ENCODE measurements at places on chromosomes 6 and 20.
A peak's percentile ranks its signal among the peaks of the same experiment; 100 is the strongest.

DNA sequence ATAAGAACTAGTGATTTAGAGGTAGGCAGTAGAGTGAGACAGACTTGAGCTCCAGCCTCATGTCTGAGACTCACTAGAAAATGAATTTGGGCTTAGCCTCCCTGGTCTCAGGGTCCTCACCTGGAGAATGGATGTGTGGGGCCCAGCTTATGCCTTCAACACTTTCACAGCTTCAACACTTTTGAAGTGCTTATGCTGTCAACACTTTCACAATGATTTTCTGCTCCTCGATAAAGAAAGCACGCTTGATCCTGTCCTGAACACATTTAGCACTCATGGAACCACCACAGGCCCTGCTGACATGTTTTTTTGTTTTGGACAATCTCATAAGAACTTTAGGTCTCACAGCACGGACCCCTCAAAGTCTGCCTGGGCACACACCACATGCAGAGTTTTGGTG is 229.3 kb downstream of the PACRG start:
- no peak for DNase-seq

DNA sequence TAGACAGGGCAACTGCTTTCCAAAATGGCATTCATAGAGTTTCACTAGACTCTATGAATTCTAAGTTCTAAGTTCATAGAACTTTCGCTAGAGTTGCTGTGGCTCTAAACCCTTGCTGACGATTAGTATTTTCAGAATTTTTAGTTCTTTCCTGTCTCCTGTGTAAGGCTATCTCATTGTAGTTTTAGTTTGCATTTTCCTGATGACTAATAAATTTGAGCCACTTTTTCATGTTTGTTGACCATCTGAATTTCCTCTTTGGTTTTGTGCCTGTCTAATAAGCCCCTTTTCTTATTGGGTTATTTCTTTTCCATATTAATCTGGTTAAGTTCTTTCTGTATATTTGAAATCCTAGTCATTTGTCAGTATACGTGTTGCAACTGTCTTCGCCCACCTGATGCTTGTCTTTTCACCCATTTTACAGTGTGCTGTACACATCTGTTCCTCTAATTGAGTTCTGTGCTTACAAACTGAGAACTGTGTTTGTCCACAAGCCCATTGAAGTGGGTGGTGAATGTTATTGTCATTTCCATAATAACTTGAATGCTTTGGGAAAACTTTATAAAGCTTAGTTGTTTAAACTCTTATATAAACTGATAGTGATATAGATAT is 177.7 kb upstream of the CDYL start:
- no peak for DNase-seq

DNA sequence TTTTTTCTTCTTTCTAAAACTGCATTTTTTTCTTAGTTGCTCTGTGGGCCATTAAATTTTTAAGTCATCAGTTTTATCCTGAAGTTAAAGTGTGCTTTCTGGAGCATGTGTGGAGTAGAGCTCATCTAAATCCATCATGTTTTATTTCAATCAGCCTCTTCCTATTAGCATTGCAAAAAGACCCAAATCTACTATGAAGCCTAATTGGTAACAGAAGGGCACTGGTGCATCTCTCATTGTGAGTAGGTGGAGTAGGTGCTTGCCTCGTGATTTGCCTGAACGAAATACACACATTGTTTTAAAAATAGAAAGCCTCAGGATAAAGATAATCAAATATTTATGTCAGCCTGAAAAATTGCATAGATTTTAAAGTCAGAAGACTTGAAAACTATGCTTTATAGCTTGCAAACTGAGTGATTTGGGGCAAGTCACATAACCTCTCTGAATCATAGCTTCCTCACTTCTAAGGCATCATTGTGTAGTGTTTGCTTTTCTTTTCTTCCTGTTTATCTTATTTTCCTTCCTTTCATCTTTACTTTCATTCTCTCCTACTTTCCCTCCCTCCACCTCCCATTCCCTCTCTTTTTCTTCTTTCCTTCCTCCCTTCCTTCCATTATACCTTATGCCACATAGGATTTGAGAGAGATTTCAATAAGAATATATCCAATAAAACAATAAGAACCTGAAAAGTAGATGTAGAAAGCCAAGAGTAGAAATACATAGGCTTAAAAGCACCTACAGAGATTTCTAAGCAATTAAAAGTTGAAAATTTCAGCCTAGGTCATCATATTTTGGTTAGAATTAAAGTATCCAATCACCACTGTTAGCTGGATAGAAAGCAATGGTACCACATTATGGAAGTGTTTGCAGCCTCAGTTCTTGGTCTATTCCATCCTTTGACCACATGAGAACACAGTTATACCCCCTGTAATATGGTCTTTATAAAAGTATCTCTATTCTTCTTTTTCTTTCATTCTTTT is 49.6 kb upstream of the RNF146 start:
- DNase-seq = peak; percentile 20

DNA sequence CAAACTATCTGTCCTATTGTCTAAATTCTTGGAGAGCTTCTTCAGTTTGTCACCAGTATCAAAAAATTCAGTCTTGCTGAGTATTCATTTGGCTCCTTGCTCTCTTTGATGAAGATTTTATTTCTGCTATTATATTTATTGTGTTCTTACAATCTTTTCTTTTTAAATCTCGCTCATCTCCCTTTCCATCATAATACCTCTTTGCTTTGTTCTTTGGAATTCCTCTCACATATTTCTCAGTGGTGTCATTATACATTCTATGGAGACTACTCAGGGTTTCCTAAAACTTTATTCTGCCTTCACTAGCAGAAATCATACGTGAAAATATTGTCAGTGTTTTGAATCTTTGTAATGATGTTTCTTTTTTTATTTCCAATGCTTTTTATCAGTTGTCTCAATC is 445.2 kb upstream of the ID4 start:
- DNase-seq = no peak

DNA sequence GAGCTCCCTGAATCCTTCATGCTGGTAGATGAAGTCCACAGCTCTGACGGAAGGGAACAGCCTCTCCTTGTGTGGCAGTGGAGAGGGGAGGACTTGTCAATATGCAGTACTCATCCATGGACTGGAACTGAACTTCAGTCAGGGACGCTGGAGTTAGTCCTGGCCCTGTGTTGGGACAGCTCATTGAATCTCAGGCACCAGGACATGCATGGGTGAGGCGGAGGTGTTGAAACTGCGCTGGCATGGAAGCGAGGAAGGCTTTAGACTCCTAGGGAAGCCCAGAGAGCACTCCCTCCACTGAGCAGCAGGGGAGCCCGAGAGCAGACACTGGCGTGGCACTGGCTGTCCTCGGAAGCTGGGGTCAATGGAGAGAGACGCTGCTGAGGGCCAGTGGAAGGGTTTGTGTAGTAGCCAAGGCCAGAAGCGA is 161.3 kb upstream of the GGTLC1 start:
- no peak for DNase-seq

DNA sequence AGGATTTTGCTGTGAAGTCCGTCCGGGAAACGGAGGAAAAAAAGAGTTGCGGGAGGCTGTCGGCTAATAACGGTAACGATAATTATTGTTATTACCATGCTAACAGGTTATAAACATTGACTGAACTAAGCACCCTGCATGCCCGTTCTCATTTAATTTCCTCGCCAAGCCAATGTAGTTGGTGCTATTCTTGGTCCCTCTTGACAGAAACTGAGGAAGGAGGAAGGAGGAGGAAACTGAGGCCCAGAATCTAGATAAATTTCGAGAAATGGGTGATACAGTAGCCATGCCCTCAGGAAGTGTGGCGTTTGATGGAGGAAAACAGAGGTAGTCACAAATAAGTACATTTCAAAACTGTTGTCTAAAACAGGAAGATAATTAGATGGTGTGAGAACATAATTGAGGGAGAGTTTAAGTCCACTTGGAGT is 474 bp downstream of the TPX2 start:
- DNase-seq = no peak

- no peak for DNase-seq
Measured at GRCh38 chr20:37920270-37920669, 17.3 kb downstream of the VSTM2L start.

GRCh38 chr20:13824459-13824858 is 39.6 kb downstream of the NDUFAF5 start:
- DNase-seq = no peak

DNA sequence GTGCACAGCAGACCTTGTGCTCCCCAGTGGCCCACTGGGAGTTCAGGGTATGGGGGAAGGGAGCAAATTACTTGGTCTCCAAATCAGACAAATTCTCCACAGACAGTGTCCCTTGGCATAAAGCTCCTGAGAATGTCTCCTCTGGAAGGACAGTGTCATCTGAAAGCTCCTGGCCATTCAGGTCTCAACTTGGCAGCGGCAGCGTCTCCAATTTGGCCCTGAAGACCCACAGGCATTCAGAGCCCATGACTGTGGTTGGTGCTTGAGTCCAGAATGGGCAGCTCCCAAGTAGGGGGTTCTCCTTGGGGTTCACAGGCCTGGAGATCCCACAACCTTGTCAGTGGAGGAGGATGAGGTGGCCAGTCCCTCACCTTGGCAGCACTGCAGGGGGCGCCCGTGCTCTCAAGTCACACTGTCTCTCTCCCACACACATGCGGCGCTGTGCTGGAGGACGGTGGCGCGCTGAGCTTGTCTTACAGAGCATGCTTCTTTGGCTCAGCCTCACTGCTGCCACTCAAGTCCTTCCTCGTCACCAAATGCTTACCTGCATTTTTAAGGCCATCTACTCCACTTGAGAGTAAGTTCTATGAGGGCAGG is 20.7 kb downstream of the DYNLRB1 start:
- DNase-seq = peak; percentile 16

DNA sequence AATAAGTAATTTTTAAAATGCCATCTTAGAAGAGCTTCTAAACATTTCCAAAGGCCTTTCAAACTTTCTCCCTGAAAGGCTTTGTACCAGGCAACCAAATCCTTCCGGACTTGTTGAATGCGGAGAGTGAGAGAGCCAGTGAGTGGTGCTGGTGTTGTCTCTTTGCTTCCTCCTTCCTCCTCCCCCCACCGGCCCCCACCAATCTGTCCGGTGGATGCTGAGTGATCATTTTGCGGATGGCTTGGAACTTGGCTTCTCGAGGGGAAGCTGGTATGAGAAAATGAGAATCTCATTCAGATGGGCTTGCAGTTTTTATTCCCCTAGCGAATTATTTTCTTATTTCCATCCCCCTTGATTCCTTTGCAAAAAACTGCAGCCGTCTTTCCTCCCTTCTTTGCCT is 97.3 kb downstream of the ANKRD60 start:
- no peak for DNase-seq

- DNase-seq = no peak
Measured at GRCh38 chr20:48794816-48795457, 32.9 kb downstream of the PREX1 start.

- DNase-seq = no peak
Measured at GRCh38 chr20:59028812-59029211, 3.3 kb downstream of the ATP5F1E start.

DNA sequence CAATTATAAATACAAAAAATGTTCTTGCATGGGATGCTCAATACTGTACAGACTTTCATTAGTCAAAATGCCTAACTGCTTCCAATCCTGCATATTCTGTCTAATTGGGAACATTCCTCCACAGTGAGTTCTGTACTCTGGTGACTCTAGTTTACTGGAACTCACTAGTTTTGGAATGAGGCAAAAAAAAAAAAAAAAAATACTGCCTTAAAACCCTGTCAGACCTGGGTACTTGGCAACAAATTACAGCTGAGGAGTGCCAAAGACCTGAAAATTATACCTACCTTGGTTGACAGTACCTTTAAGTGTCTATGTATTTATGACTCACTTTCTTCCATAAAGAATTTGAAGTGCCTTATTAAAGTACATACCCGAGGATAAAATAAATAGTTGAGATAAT is 276.7 kb downstream of the FARS2 start:
- DNase-seq = peak; percentile 8
